HFFc6 (cell line): ENCODE measurements at places on chromosomes 5 and 9.

- no peak for DNase-seq
Observed at GRCh38 chr5:113776832-113777525, 263.5 kb downstream of the YTHDC2 start.

GRCh38 chr5:151239237-151239861, 13.6 kb upstream of the GM2A start:
- DNase-seq = peak; percentile 62

- DNase-seq = no peak
Observed at GRCh38 chr9:89598926-89599325, 5.9 kb upstream of the GADD45G start.

- no peak for DNase-seq
Observed at GRCh38 chr5:37876943-37877342, 37.1 kb upstream of the GDNF start.

- DNase-seq = peak; percentile 40
Observed at GRCh38 chr9:104903609-104904008, 24.3 kb downstream of the ABCA1 start.

DNA sequence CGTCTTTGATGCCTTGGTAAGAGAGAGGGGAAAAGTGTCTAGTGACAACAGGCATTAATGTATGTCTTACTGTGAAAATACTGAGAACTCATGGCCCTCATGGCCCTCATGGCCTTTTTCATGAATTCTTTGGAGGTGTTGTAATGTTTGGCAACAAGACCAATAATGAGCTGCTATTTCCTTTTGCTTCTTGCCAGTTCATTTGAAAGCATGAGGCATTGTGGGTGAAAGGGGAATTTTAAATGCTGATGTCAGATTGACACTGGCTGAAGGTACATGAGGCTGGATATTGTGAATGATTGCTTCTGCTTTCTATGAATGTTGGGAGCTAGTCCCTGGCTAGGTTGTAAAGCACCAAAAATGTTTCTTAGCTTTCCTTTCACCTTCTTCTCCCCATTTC, 79.2 kb downstream of the DOCK2 start:
- peak; percentile 53 for DNase-seq

DNA sequence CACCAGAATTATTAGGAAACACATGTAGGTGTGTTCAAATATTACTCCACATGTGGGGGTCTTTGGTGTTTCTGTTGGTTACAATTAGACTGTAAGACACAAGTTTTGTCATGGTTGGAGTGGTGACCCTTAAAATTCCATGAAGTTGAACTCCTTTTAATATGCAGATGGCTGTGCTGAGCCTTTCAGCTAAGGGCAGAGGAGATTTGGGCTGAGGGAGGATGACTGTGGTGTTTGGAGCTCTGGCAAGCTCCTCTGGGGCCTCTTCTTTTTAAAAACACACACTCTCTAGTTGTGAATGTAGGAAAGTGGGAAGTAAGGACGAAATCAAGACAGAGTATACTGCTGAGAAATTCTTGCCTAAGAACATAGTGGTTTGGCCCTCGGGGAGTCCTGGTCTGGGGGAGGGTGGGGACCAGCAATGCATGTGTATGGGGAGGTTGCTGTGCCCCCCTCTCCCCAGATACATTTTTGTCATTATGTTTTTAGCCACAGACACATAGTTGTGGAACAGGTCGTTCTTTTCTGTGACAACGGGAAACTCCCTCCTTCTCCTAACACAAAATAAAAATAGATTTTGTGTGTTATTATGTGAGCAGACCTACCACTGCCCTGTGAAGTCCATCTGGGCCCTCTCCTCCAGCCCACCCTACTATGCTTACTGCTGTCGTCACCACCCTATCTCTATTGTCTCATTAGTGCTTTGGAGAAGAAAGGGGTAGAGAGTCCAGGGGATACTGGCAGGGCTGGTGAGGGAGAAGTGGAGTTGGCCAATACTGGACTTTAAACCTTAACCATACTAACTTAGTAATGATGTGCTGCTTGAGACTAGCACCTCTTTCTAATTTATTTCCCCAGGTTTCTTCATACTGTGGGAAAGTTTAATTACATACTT, 10.0 kb downstream of the SMARCA2 start:
- no peak for DNase-seq

DNA sequence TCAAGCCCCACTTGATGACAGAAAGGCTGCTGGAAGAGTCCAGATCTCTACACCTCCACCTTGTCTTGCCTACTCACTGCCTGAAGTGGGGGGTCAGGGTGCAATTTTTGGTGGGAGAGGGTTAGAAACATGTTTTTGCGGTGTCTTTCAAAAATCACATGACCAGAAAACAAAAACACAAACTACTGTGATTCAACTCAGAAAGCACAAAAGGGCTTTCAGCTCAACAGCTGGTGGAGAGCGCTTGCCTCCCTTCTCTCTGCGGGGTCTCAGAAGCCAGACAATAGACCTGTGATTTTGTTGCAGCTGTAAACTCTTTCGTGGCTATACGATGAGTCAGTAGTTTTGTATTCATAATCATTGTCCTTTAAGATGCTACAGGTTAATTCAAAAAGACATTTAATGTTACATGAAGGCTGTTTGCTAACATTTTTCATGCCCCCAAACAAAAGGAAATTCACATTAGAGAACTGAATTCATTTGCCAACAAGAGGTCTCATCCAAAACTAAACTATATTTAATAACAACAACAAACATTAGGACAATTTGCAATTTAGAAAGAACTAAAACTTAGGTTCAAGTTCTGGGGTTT, 172.6 kb upstream of the RAI14 start:
- DNase-seq = no peak
